ENCODE measurements at places on chromosomes 13 and 19.
A peak's percentile ranks its signal among the peaks of the same experiment; 100 is the strongest.

GRCh38 chr19:36987091-36987490 lies 71.0 kb downstream of the ZNF568 start:
- DNase-seq = no peak

DNA sequence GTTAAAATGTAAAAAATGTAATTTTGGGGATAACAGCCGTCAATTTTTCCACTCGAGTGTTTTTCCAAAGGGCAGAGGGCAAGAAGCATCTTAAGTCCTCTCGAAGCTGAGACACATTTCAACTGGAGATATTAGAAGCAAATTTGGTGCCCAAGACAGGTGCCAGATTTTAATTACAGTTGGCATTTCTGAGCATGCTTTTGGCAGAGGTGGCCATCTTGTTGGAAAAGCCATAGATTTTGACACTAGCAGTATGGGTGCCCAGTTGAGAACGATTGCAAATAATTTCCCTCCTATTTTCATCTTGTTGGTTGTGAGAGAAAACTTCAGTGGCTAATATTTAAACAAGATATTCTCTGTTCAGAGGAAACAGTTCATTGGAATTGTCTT lies 146.3 kb downstream of the TM9SF2 start:
- DNase-seq = no peak

- DNase-seq = peak; percentile 35
Measured at GRCh38 chr13:94674609-94675348, 37.6 kb downstream of the SOX21 start.

DNA sequence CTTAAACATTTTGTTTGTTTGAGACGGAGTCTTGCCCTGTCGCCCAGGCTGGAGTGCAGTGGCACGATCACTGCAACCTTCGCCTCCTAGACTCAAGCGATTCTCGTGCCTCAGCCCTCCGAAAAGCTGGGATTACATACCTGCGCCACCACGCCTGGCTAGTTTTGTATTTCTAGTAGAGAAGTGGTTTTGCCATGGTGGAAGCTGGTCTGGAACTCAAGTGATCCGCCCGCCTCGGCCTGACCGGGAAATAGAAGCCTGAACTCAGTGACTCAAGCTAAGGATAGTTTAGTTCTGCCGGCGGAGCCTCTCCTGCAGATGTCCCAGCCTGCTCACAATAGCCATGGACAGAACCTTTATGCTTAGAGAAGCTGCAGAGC lies 53.0 kb upstream of the ZNF254 start:
- DNase-seq = peak; percentile 13

DNA sequence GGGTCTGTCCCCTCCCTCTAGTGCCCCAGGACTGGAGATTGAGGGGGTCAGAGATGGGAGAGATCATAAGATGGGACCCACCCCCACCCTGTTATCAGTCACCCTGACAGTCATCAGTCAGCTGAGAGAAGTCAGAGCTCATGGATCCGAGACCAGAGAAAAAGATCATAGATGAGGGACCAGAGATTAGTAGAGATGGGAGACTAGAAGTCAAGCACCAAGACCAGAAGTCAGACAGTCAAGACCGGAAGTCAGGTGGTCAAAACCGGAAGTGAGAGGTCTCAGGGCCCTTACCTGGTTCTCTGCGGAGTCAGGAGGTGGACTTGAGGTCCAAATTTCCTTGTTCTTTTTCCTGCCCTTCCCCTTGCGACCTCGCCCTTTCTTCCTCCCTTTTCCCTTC lies 7.0 kb downstream of the COL5A3 start:
- no peak for DNase-seq

DNA sequence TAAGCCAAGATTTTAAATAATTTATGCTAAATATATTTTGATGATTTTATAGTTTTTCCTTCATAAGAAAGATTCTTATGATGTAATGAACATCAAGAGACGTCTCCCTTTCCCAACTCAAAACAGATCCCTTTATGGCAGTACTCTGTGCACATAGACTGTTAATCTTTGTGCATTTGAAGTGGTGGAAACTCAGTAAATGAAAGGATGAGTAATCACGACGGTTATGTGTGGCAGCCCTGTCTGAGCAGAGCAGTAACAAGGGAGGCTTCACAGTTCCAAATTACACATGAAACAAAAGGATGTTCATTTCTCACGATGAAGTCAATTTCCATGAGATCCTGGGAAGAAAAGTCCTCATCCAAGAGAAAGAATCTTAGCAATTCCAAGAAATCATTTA lies 498.1 kb downstream of the KLF5 start:
- no peak for DNase-seq

GRCh38 chr19:39297931-39298634 lies 1.9 kb downstream of the IFNL1 start:
- DNase-seq = no peak

DNA sequence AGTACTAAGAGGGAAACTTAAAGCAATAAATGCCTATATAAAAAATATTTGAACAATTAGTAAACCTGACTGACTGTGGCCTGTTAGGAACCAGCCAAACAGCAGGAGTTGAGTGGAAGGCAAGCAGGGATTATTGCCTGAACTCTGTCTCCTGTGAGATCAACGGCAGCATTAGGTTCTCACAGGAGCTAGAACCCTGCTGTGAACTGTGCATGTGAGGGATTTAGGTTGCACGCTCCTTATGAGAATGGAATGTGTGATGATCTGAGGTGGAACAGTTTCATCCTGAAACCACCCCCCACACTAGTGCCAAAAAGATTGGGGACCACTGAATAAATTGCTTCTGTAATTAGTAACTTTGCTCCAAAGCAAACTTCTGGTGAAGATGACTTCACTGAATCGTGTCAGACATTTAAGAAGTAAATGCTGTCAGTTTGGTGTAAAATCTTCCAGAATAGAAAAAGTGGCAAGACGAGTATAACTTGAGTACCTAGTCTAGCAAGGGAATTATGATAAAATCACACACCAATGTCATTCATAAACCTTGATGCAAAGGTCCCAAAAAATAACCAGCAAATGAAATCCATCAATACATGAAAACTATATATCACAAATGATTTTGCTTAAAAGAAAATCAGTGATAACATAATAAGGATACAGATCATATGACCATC lies 53.8 kb downstream of the SLC6A16 start:
- no peak for DNase-seq

DNA sequence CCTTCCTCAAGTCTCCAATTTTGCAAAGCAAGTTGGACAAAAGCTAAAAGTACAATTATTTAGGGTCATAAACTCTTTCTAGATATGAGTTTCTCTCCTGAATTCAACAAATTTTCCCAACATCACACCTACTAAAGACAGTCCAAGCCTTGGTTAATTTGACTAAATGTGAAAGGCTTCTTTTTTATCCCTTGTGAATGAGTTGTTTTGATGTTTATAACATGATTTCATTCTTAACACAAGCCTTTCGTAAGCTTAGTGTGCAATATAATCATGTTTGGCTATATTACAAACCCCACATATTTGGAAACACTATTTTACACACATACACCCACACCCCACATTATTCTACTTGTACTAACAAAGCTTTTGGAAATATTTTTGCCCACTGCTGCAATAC lies 57.3 kb downstream of the ZC3H13 start:
- no peak for DNase-seq

DNA sequence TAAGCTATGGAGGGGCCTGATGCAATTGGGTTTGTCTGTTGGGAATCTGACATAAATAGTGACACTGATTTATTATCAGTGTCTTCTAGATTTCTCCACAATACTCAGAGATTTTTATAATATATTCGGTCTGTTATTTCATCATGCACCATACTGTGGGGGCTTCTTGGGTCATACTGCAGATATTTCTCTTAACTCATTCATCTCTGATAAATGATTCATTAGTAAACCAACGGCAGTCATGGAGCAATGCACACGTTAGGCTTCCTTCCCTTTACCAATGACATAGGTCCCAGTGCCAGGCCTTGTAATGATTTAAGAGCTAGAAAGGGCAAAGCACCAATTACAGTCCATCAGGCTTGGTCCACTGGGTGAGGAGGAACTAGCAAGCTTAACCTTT lies 53.6 kb downstream of the FAM216B start:
- no peak for DNase-seq

GRCh38 chr13:112871742-112872141 lies 97.3 kb upstream of the MCF2L start:
- no peak for DNase-seq

DNA sequence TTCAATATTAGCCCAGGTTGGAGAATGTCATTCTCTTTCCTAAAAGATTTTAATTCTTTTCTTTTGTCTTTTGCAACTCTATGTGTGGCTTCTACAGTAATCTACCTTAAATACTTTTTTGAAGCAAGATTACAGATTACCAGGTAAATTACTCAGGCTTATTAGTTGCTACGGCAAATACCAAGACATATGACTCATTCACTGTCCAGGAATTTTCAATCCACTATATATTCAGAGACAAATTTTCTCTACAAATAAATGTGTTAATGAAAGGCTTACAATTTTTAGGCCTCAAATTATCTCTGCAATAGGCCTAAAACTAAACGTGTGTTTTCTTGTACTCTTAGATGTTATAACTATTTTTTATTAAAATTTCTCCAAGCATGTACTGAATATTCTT lies 631.3 kb downstream of the DIAPH3 start:
- no peak for DNase-seq

- no peak for DNase-seq
Measured at GRCh38 chr19:7509625-7510024, 6.3 kb upstream of the ZNF358 start.

GRCh38 chr13:87234981-87235380 lies 436.2 kb upstream of the SLITRK5 start:
- no peak for DNase-seq

- DNase-seq = no peak
Measured at GRCh38 chr19:40800339-40800996, 1.5 kb downstream of the EGLN2 start.

DNA sequence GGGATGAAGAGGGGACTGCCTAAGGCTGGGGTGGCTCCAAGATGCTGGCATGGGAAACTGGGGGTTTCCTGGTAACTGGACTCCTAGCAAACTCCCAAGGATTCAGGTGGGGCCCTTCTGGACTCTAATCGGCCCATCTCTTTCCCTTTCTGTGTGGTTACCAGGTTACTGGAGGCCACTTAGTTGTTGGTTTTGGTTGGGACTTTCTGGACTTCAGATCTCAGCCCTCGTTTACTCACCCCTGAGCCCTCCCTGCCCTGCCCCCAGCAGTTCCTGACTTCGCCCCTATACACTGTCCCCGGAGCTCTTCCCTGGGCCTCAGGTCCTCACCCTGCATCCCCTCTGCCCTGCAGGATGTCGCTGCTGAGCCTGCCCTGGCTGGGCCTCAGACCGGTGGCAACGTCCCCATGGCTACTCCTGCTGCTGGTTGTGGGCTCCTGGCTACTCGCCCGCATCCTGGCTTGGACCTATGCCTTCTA lies 328 bp downstream of the CYP4F12 start:
- no peak for DNase-seq

- DNase-seq = peak; percentile 3
Measured at GRCh38 chr13:45196622-45197021, 4.2 kb downstream of the KCTD4 start.

- DNase-seq = no peak
Measured at GRCh38 chr13:30847650-30848307, 58.3 kb upstream of the MEDAG start.

DNA sequence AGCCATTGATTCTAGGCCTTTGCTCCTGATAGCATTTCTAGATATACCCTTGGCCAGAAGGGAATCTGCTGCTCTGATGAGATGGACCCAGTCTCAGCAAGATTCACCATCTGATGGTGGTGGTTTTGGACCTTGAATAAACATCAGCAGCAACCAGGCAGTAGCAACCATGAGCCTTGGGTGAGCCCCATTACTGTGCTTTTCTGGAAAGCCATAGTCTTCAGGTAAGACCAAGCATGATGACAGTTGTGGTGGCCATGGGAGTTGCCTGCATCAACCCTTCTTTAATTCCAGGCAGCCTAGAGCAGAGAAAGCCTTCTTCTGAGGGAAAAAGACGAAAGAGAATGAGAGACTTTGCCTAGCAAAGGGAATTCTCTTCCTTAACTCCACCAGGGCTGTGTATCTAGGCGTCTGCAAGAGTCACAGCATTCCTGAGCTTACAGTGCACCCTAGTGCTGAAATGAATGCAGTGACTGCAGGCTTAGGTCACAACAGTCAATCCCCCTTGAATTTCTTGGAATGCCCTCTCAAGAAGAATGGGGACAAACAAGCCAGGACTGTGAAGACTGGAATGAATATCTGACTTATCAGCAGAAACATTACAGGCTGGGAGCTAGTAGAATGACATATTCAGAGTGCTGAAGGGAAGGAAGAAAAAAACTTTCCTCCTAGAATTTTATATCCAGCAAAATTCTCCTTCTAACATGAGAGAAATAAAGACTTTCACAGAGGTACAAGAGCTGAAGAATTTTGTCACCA lies 942.4 kb upstream of the PCDH20 start:
- DNase-seq = no peak

- no peak for DNase-seq
Measured at GRCh38 chr19:29715701-29716581, 880 bp upstream of the C19orf12 start.

DNA sequence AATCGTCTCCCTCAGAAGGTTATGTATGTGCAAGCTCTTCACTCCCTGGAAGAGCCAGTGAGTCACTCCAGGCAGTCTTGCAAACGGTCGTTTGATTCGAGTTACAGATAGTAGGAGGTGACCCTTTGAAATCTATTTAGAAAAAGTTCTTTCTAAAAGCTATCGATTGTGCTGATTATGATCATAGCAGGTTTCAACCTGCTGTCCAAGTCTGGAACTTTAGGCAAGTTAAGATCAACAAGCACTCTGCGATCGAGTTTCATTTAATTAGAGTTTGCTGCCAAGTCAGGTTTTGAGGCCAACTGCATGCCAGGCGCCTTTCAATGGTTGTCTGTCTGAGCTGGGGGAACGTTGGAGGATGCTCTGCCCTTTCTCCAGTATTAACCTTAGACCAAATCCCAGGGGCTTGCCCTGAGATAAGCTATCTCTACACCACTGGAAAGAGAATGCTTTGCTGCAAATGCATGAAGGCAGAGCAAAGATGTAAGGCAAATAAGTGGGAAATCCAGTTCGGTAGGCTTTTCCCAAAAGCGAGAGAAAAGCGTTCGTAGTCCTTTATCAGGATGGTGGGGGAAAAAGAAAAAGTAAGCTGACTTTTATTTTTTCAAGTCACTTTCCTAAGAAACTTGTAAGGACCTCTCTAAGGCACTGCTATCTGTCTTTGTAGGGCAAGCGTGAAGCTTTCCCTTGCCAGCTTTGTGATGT lies 287.5 kb downstream of the ATP8A2 start:
- no peak for DNase-seq
